ENCODE measurements at places on chromosomes 4 and X.
A peak's percentile ranks its signal among the peaks of the same experiment; 100 is the strongest.

DNA sequence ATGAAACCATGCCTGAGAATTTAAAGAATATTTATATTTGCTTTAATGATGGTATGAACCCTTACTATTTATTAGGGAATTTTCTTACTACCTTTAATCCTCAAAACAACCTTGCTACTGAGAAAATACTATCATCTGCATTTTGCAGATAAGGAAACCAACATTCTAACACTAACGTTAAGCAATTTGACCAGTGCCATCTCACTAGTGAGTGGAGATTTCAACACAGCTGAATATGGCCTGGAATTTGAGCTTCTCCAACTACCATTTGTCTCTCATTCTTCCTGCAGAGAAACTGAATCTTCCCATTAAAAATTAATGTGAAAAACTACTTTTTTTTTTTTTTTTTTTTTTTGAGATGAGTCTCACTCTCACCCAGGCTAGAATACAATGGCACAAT lies 380.9 kb upstream of the SMIM31 start:
- DNase-seq: no peak

GRCh38 chr4:2515830-2516550 lies 20.5 kb upstream of the FAM193A start:
- DNase-seq: no peak

GRCh38 chr4:109294468-109295020 lies 7.9 kb downstream of the COL25A1 start:
- no peak for DNase-seq

GRCh38 chrX:46488712-46489111 lies 56.5 kb downstream of the ZNF674 start:
- no peak for DNase-seq

DNA sequence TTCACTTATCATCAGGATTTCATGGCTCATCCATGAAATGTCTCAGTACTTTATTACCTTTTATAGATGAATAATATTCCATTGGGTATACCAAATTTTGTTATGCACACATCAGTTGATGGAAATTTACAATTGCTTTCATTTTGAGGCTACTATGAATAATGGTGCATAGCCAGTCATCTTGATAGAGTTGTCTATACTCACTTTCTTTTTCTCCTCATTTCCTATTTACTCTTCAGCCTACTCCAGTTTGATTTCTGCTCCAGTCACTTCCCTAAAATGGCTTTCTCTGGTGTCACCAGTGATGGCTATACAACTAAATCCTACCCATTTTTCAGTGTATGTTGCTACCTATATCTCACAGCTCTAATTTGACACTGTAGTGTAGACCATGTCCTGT lies 743.5 kb upstream of the MAGEB2 start:
- no peak for DNase-seq

- DNase-seq: peak; percentile 55
These were observed 162.1 kb downstream of the SMIM20 start for GRCh38 chr4:26076000-26076587.

Data from EL (cell line).